Ureter (tissue), 1 donor: ENCODE measurements at places on chromosomes 12 and 14.

GRCh38 chr14:95136631-95137030 is 20.7 kb downstream of the DICER1 start:
- no peak for DNase-seq

GRCh38 chr12:57813971-57814772 is 4.4 kb downstream of the AVIL start:
- DNase-seq: no peak

DNA sequence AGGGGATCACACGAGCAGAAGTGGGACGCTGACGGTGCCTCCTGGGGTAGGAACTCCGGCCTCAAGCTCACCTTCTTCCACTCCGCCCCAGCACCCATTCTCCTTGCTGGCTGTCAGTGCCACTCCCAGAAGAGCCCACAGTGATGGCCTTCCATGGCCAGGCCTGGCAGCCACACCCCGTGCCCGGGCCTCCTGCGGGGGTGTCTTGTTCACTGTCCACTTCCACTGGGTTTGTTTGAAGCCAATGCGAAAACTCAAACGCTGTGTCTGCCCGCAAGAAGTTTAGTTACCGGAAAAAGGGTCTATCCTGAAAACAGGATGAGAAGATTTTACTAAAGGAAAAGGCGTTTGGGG is 38.1 kb downstream of the CCDC88C start:
- DNase-seq: no peak

DNA sequence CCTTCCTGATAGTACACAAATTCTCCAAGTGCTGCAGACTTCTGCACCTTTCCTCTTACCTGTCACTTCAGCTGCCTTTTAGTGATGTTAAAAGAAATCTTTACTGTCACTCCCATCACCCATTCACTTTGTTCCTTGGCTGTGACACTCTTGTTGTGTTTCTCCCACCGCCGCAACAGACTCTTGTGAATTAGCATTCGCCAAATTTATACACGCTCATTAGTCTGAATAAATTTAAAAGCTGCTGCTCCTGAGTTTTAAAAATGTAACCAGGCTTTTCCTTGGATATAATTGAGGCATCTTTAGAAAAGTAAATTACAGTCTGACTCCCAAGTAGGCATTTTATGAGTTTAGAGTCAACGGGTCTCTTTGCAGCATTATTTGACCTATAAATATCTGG is 1197.9 kb downstream of the BCL11B start:
- DNase-seq: no peak

GRCh38 chr12:124551268-124552144 is 15.9 kb downstream of the NCOR2 start:
- DNase-seq: no peak

DNA sequence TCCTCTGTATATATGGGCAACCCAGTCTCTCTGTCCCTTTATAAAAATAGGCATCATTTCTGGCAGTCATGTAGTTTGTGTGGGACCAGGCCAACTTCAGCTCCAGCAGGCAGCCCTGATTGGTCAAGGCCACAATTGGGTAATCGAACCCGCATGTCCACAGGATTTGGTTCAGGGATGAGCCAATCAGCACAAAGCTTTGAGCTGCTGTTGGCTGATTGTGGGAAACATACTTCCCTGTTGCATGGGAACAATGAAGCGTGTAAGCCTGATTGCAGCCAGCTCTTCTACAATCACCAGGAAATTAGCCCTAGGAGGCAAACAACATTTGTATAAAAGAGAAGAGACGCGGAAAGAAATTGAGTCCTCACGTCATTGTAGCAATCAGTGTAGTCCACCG is 328.6 kb downstream of the PCNX1 start:
- DNase-seq: no peak

DNA sequence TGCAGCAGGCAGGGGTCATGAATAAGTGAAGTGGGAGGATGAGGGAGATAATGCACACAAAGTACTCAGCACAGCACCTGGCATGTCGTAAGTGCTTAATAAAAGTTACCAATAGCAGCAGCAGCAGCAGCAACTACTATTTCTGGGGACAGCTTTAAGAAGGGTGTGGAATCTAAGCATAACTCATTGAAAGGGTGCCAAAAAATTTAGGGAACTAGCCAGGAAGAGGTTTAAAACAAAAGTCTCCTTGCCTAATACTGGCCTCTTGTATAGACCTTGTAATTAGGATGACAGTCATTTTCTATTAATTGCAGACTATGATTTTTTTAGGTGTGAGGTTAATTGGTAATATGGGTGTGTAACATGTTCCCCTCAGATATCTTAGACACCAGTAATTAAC is 179.9 kb downstream of the PTPN11 start:
- no peak for DNase-seq

DNA sequence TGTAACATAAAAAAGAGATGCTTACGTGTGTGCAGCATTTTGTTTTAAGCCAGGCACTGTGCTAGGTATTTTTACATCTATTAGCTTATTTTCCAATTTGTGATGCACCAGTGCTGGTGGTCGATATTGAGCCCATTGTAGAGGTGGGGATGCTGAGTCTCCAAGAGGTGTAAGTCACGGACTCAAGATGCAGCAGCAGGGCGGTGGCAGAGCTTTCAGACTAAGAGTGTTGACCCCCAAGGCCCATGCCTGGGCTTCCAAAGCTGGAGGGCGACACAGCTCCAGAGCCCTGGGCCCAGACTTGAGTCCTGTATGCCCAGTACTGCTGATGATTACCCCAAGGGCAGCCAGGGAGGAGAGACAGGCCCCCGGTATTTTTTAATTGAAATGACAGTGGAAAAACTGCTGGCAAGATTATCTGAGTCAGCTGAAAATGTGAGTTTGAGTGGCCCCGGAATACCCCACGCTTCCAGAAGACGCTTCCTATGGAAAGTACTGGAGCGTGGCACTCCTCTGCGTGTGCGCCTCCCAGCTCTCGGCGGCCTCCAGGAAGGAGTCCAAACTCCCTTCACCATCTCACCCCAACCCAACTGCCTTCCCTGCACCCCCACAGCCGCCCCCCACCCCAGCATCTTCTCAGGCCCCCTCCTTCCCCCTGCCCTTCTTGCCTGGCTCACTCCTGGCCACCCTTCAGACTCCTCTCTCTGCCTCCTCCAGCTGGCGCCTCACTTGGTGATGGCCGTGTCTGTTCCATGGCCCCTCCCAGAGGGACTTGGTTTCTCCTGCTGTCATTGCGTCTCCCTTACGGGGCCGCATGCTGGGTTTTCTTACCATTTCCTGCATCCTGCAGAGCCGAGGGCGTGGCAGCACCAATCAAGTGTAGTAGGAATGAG is 40.7 kb downstream of the ELK3 start:
- DNase-seq: no peak

GRCh38 chr14:72745546-72745945 is 148.4 kb downstream of the DPF3 start:
- DNase-seq: no peak

GRCh38 chr14:92247947-92248346 is 75.0 kb upstream of the SLC24A4 start:
- no peak for DNase-seq

DNA sequence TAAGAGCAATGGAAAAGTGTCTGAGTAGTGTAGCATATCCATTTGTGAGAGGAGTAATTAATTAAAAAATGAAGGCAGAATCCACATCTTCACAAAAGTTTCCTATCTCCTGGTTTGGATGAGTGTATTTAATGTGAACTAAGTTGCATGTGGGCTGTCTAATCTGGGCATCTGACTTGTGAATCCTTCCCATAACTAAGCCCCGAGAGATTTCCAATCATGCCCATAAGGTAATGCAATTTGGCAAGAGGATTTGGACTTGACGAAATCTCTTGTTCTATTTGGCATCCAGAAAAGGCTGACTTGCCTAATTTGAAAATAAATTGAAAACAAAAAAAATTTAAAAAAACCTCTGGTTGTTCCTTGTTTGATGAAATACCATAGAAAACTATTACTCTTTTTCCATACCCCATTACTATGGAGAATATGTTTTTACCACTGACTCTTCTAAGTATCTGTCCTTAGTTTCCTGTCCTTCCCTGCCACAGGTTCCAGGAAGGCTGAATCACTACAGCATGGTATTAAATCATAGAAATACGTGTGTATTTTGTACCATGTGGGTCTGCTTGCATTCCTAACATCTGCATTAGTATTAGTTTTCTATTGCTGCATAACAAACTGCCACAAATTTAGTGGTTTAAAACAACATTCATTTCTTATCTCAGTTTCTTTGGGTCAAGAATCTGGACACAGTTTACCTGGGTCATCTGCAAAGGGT is 48.4 kb downstream of the ETV6 start:
- no peak for DNase-seq

GRCh38 chr12:120757226-120757742 is 31.7 kb downstream of the ACADS start:
- no peak for DNase-seq

- no peak for DNase-seq
These were observed 9.5 kb downstream of the ACIN1 start for GRCh38 chr14:23085458-23085857.

DNA sequence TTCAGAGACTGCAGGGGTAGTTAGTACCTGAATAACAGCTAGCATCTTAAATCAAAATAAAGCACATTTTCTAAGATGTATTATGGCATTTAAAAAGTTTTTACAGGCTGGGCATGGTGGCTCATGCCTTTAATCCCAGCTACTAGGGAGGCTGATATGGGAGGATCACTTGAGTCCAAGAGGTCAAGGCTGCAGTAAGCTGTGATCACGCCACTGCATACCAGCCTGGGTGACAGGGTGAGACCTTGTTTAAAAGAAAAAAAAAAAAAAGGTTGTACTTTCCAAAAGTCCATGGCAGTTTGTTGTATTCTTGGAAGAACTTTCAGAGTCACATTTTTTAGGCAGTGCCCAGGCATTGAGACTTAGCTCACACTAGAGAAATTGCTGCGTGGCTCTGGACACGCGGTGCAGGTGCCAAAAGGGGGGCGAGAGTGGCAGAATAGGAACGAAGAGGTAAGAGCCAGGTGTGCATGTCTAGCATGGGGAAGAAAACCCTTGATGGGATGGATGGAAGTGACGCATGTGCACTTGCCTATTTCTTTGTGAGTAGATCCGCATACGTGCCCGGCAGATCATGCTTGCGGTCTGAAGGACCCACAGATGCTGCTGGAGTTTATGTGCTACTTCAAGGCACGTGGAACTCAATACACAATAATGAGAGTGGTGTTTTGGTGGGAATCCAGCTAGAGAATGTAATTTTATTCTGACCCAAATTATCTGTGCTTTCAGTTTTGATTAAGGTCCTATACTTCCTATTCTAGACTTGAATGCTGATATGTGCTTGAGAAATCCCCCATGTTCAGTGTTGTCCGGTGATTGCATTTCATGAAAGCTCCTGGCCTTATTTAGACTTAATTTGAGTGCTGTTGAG is 11.9 kb downstream of the ANKRD13A start:
- no peak for DNase-seq

GRCh38 chr14:59566296-59566695 is 10.3 kb downstream of the CCDC175 start:
- DNase-seq: no peak

- no peak for DNase-seq
These were observed 53.0 kb downstream of the ETNK1 start for GRCh38 chr12:22677781-22678574.

- DNase-seq: no peak
These were observed 41.3 kb upstream of the C12orf71 start for GRCh38 chr12:27123642-27124041.

- DNase-seq: no peak
These were observed 69.0 kb upstream of the DDX11 start for GRCh38 chr12:31004666-31005065.

GRCh38 chr12:5258498-5258897 is 173.4 kb upstream of the NTF3 start:
- DNase-seq: no peak

DNA sequence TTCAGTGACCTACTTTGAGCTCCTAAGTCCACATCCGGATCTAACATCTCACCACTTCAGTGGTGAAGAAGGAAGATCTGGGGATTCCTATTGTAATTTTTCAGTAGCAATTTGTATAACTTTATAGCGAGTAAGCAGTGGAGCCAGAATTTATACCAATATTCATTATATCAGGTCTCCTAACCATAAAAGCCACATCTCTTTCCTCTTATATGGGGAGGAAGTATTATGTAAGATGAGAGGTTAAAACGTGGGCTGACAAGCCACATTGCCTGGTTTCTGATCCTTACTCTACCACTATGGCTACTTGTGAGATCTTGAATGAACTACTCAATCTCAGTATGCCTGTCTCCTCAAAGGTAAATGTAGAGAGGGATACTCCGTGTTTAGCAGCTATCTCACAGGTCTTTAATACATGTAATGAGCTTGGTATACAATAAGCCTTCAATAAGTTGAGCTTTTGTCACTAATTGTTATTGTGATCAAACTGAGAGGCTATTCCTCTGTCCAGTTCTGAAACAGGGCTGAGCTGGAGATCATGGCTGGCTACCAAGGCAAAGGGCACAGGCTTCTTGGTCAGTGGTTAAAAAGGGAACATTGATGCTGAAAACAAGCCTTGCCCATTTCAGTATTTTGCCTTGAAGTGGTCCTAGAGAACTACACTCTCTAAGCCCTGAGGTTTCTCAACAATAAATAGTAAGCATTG is 3.3 kb upstream of the TMEM117 start:
- no peak for DNase-seq

GRCh38 chr12:96289067-96289466 is 94.9 kb downstream of the ELK3 start:
- no peak for DNase-seq

DNA sequence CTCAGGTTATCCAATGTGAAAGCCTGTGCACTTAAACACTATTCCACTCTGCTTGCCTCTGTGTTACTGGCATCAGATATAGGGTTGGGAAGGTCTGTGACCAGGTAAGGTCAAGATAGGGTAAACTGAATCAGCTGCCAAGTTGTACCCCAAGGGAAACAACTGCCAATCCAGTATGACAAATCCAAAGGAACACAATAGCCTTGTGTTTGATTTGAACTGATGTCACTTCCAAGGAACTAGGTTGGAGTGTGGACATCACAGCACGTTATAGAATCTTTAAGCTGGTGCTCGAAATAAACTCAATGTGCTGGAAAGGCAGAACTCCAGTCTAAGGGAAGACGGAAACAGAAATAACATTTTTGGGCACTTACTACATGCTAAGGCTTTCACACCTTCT is 223.4 kb upstream of the BTG1 start:
- no peak for DNase-seq

- DNase-seq: no peak
These were observed 45.0 kb downstream of the SYNE3 start for GRCh38 chr14:95471476-95471875.

GRCh38 chr12:42426746-42427145 is 100.8 kb downstream of the PPHLN1 start:
- no peak for DNase-seq

DNA sequence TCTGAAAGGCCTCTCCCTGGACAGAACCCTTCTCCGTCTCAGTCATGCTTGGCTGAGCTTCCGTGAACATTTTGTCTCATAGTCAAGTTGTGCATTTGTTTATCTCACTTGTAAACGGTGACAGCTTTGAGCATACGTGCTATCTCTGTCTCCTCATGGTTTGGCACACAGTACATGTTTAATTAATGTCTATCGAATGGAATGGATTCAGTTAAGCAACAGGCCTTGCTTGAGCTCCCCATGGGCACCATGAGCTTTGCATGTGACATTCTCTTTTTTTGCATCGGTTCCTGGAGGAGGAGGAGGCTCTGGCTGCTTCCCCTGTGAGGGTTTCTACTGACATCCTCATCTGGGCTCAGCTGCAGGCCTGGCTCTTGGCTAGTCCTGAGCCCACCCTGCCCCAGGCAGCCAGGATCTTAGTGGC is 80.0 kb downstream of the PRIMA1 start:
- DNase-seq: no peak

- DNase-seq: no peak
These were observed 30.5 kb downstream of the VEZT start for GRCh38 chr12:95248095-95248494.
